ENCODE measurements at places on chromosomes 5 and 9.

- DNase-seq: no peak
Observed at GRCh38 chr9:133835262-133835901, 97.2 kb upstream of the SARDH start.

GRCh38 chr5:40080191-40080590, 599.5 kb upstream of the PTGER4 start:
- DNase-seq: no peak

GRCh38 chr9:14219850-14220249, 94.1 kb downstream of the NFIB start:
- DNase-seq: no peak

GRCh38 chr5:138770977-138771376, 17.8 kb downstream of the CTNNA1 start:
- DNase-seq: no peak

DNA sequence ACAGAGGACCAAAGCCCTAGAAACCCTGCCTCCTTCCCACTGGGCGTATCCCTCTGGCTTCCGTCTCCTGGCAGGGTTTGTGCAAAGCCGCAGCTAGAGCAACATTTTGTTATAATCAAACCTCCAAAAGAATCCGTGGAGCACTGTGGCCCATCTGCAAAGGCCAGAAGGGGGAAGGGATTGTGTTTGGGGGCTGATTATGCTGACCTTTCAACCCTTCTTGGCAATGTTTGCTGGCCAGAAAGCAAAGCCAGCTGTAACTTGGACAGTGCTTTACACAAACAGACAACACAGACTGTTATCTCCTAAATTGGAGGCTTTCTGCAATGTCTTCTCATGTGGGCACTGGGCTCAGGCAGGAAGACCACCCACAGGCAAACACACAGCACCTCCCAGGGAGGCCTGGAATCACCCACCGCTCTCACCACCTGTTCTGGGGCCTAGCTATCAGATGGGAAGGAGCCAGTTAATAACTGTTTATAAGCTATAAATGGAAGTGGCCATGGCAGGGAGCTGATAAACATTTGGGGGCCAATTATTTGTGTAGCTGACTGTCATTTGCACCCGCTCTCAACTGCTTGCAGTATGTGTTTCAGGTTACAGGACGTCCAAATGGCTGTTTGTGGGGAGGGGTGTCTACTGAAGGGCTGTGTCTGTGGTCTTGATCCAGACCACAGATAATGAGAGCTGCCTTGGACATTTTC, 121.6 kb upstream of the ERCC6L2 start:
- no peak for DNase-seq

DNA sequence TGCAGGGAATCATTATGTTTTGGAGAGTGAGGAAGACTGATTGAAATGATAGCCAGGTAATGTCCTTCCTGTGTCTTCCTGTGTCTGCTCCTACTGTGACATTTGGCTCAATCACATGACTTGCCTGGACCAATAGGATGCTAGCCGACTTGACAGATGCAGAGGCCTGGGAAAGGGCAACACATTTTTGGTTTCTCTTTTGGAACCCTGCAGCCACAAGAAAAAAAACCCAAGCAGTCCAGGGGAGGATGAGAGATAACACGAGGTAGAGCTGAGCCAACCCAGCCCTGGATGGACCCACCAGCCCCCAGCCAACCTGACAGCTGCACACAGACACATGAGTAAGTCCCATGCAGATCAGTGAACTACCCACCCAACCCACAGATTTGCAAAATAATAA, 256.1 kb upstream of the SMARCA2 start:
- no peak for DNase-seq

DNA sequence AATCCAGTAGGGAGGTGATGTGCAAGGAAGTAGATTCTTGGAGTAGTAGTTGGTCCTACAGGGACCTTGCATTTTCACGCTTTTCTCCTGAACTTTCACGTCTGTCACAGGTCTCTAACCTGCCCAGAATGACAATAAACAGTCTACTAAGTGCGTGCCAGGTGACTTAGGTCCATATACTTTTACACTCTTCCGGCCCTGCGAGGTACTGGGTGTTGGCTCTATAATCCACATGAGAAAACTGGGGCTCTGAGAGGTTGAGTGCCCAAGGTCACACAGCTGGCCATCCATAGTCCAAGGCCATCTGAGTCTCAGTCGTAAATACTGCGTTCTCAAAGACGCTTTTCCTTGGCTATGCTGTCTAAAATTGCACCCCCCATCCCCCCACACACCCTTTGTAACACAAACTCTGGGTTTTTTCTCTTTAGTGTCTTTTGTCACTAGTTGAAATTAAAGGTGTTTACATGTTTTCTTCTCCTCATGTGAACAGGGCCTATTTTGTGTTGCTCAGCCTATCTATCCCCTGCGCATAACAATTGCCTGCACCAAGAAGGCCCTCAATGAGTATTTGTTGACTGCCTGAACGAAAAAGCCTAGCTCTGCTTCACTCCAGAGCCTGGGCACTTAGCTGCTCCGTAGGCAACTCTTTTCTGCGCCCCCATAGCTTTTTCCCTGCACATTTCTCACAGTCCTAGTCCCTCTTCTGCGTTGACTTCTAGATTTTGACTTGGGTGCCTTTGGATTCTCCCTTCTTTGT, 943 bp downstream of the SFXN1 start:
- DNase-seq: no peak

GRCh38 chr5:95975703-95976102, 14.1 kb upstream of the ELL2 start:
- DNase-seq: no peak

DNA sequence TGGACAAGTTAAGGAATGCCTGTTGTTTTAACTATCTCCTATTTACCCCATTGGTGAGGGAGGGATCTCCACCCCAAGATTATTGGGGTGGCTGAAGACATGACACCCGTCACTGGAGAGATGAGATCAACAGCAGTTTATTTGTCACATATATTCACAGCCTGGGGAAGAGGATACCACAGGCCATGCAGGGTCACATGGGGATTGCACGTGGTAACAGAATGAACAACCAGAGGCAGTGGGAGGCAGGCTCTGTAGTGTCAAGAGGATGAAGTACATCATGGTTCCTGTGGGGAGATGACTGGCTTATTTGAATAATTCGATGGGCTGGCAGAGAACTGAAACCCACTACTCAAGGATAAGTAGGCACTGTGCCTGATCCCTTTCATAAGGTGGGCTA, 18.6 kb upstream of the SHISAL2B start:
- no peak for DNase-seq

- no peak for DNase-seq
Observed at GRCh38 chr9:221989-222776, 7.5 kb downstream of the DOCK8 start.

DNA sequence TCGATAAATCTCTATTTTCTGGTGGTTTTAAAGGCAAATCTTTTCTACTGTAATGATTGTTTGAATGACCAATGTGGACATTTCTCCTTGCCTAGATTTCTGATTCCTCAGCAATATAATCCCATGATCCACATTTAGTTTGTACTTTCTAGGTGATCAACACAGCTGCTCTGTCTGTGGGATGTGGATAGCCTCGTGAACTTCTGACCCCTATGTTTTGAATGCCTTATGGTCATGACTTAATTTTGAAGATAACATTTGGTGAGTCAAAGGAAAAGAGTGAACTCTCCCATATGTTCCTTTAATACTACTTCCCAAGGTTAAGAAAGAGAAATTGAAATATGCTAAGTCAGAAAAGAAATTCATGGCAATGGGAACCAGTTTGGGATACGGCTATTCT, 147.5 kb downstream of the CAVIN4 start:
- no peak for DNase-seq

DNA sequence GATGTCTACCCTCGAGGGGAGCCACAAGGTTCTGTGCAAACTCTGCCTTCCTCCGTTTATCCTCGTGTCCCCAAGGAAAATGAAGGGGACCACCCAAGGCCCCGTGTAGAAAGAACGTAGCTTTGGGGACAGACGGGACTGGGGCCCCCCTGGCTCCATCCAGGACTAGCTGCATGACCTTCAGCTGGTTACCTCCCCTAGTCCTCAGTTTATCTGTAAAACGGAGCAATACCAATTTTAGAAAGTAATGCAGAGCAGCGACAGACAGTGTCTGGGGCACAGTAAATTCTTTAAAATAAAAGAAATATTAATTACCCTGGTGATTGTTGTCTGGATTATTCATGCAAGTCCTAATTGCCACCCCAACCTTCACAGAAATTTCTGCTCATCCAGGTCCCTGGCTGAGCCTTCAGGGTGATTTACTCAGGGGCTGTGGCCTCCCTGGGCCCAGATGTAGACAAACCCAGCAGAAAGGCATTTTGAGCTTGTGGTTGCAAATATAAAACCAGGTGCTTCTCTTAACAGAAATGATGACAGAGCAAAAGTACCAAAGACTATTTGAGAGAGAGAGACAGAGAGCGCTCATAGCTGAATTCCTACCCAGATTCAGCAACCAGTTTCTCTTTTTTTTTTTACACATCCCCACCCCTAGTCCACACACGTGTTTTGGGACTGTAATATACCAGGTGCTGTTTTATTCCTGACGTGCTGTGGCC, 155.1 kb upstream of the SMIM23 start:
- no peak for DNase-seq

- DNase-seq: no peak
Observed at GRCh38 chr5:154044581-154044980, 5.8 kb downstream of the MFAP3 start.

- DNase-seq: no peak
Observed at GRCh38 chr5:105952875-105953274, 1717.9 kb downstream of the EFNA5 start.

- DNase-seq: no peak
Observed at GRCh38 chr5:9361835-9362234, 184.0 kb downstream of the SEMA5A start.

DNA sequence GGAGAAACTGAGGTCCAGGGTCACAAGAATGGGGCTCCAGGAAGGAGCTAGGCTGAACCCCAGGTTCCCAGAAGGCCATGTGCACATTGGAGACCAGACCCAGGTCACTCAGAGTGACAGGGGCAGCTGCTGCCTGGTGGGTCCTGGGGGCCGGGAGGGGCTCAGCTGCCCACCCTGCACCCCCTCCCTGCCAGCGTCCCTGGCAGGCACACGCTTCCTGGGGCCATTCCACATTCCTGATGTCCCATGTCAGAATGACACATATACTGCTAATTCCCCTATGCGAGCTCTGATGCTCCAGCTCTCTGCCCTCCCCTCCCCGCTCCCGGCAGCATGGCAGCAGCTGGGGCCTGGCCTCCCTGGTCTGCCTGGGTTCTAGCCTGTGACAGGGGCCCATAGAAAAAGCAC, 14.0 kb downstream of the FGFR4 start:
- no peak for DNase-seq

- no peak for DNase-seq
Observed at GRCh38 chr9:15935661-15936305, 382.9 kb downstream of the CCDC171 start.

DNA sequence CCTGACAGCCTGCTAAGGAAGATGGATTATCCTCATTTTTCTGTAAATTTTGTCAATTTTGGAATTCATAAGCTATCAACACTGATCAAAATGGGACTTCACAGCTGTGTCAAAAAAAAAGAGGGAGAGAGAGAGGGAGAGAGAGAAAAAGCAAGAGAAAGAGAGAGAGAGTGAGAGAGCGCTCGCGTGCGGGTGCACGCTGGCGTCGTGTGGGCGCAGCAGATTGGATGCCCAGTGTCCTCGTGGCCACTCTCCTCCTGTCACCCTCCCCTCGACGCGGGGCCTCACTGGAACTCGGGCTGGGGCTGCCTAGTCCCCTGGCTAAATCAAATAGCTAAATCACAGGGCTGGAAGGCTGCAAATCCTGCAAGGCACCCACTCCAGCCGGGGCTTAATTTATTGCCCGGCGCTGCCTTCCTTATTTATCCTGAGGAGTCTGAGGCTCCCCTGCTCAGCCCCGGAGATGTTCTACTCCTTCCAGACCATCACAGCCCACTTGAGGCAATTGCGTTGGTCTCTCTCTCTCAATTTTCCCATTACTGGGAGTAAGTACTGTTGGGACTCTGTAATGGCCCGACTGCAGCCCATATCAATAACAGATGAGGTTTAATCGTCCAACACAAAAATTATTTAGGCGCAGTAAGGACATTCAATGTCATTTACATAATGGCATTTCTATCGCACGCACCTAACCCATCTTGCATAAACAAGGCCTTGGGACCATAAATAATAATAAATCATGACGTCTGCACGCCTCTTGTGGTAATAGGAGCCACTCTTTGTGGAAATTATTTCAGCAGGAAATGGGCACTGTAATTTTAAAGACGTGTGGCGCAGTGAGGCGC, 94.2 kb downstream of the PAX5 start:
- no peak for DNase-seq

- no peak for DNase-seq
Observed at GRCh38 chr5:115616472-115616871, 9.4 kb downstream of the TMED7 start.

GRCh38 chr5:77143998-77144836, 57.1 kb upstream of the ZBED3 start:
- DNase-seq: no peak

GRCh38 chr9:223152-223551, 8.5 kb downstream of the DOCK8 start:
- no peak for DNase-seq

GRCh38 chr9:71355884-71356283, 234.5 kb upstream of the TRPM3 start:
- DNase-seq: no peak

DNA sequence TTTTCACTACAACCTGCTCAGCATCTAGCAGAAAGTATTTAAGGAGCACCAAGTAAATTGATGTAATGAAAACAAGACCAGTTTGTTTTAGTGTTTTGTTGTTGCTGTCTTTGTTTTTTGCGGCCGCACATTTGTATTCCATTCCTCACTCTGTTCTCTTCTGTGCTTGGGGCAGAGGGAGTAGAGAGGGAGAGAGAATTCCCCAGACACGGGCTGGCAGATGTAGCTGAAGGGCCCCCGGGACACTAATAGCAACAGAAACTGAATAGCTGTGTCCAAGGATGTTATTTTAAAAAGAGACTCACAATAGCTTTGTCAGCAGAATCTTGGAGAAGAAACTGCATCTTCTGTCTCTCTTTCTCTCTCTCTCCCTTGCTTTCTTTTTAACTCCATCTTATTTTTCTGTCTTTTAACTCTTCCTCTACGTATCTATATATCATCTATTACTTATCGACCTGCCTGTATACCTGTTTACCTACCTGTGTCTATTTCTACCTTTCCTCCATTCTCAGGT, 145.3 kb downstream of the PAPPA start:
- DNase-seq: no peak

DNA sequence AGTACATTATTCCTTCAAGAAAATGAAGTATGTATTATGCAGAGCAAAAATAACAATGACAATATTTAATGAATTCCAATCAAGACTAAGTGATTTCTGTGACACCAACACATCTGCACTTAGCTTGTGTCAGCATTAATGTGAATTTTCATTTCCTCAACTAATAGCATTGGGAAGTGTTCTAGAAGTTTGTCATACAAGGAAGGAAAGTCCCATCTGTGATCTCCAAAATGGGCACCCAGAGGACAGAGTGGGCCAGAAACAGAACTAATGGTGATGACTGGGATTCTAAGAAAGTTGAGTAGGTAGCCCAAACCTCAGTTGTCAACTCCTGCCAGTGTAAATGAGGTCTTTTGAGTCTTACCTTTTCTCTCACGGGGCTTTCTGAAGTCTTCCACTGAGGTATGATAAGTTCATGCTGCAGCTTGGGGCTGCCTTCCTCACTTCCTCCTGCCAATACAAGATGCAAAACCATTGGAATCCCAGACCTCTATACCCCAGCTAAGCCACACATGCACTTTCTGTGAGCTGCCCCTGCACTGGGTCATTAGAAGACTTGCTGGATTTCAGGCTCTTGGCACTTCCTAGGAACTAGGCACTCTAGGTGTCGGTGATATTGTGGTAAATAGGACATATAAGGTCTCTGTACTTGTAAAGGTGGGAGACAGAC, 4.9 kb downstream of the ADAM19 start:
- no peak for DNase-seq

Data from epithelial cell of prostate (primary cell).